ENCODE measurements at places on chromosomes 11 and 22.

- H3K4me1 ChIP-seq: no peaks in the 10 kb centered on the region
- H3K27ac ChIP-seq: no peak overlapping the region
- H3K27me3 ChIP-seq: no peaks in the 10 kb centered on the region
- no peaks in the 10 kb centered on the region for H3K36me3 ChIP-seq
- no peak for DNase-seq
These were observed 5.6 kb downstream of the LUZP2 start for GRCh38 chr11:24502425-24502824.

DNA sequence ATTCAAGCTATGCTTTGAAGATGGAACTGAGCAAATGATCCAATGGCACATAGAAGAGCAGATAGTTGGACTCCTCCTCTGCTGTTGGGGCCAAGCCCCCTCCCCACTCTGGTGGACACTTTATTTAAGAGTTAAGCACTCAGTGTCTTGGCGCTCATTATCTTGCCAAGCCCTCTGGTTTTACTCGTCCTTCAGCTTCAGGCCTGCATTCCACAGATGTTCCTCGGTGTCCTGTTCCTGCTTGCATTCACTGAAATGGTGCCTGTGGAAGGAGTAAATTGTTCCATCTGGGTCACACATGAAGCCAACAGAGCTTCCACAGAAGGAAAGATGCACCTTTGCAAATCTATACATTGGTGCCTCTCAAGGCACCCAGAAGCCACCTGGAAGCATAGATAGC lies 26.1 kb downstream of the MAML2 start:
- H3K4me3 ChIP-seq: no peak overlapping the region
- H3K36me3 ChIP-seq: no peaks in the 10 kb centered on the region
- no peaks in the 10 kb centered on the region for H3K27me3 ChIP-seq
- no peak for DNase-seq

DNA sequence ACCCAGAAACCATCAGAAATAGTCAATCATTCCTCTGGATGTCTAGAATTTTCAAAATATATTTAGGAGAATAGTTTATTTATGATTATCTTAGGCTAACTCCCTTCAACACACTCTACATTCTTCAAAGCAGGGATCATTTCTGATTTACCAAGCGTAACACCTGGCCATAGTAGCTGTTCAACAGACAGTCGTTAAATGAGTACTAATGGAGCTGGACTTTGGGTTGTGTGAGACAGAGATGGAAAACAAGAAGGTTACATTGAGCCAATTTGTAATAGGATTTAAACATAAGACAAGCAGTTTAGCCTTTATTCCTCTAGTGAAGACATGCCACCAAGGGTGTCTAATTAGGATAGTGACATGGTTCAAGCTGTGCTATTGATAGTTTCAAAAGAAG lies 129.2 kb upstream of the ANO3 start:
- H3K27me3 ChIP-seq: no peaks in the 10 kb centered on the region
- no peak overlapping the region for H3K27ac ChIP-seq
- no peak for DNase-seq
- H3K36me3 ChIP-seq: no peaks in the 10 kb centered on the region
- H3K4me3 ChIP-seq: no peak overlapping the region
- no peaks in the 10 kb centered on the region for H3K4me1 ChIP-seq

GRCh38 chr11:61752117-61752924 lies at the start of gene MYRF:
Gene MYRF (plus strand): TSS chr11:61752636. CDS start chr11:61752745, 109 bp downstream.
- peak; percentile 84 for DNase-seq
- H3K4me1 ChIP-seq: peaks cover 16% of the 10 kb centered on the region

DNA sequence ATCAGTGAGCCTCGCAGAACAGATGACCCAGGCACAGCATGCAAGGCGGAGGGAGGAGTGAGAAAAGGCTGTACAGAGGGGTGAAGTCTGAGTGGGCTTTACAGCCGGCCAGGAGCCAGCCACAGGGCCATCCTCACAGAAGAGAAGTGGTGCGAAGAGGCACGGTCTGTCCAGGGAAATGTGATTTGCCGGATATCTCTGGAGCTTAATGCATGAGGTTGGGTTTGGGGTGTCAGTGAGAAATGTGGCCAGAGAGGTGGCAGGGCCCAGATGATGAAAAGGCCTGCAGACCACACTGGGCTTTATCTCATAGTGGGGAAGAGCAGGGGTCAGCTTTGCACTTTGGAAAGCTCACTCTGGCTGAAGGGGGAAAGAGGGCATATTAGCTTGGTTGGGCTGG lies 255.2 kb downstream of the BUD13 start:
- no peak overlapping the region for H3K4me3 ChIP-seq
- H3K27ac ChIP-seq: no peak overlapping the region
- no peak for DNase-seq

DNA sequence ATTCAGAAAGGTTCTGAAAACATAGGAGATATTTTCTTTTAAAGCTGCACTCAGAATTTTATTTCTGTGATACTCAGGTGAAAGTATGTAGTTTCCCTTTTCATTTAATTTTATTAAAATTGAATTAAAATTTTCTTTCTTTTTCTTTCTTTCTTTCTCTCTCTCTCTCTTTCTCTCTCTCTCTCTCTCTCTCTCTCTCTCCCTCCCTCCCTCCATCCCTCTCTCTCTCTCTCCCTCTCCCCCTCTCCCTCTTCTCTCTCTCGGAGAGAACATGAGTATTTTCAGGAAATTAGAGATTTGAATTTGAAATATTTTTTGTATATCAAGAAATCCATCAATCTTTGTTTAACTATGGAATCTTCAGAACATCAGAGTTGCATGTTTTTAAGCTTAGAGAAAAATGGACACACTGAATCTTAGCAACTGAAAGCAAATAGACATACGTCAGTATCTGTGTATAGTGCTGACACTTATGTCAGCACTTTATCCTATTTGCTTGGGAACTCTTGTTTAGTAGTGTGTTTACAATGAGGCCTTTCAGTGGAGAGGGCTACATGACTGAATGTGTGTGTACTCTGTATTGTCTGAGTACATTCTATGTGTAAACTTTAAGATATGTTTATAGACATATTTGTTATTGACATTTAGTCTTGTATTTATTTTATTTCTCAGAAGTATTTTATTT lies 44.5 kb downstream of the PDE3B start:
- H3K27me3 ChIP-seq: no peaks in the 10 kb centered on the region
- no peaks in the 10 kb centered on the region for H3K4me1 ChIP-seq
- DNase-seq: no peak
- H3K4me3 ChIP-seq: no peak overlapping the region
- no peaks in the 10 kb centered on the region for H3K36me3 ChIP-seq

DNA sequence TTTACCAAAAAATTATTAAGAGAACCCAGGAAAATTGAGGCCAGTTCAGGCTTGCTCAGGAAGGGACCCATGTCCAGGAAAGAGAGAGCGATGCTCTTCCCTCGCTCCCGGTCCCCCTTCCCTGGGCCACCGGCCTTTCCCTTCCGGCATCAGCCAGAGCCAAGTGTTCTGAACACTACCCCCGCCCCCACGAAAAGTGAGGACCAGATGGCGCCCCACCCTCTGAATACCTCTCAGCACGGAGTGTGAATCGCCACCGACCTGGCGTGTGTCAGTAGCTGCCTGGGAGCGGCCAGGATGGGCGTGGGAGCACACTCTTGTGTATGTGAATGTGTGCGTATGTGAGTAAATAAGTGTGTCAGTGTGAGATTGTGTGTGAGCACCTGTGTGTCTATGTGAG lies 20.2 kb downstream of the RPS6KA4 start:
- H3K27me3 ChIP-seq: peaks cover 2% of the 10 kb centered on the region
- no peaks in the 10 kb centered on the region for H3K36me3 ChIP-seq
- no peak for DNase-seq
- H3K27ac ChIP-seq: no peak overlapping the region

DNA sequence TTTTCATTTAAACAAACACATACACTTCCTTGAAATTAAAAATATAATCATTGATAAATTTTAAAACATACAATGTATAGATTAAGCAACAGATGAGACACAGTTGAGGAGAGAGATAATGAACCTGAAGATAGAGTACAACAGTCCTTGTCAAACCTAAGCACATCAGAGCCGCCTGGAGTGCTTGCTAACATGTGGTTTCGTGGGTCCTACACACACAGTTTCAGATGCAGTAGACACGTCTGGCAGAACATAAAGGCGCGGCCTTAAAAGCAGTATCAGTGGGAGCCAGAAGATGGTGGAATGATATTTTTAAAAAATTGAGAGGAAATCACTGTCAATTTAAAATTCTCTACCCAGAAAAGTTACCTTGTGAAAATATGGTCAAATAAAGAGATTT lies 134.4 kb downstream of the MPPED1 start:
- no peaks in the 10 kb centered on the region for H3K4me1 ChIP-seq
- no peak for DNase-seq
- H3K36me3 ChIP-seq: no peaks in the 10 kb centered on the region

GRCh38 chr11:92873551-92873950 lies 95.9 kb upstream of the MTNR1B start:
- no peaks in the 10 kb centered on the region for H3K36me3 ChIP-seq
- H3K4me1 ChIP-seq: peaks cover 13% of the 10 kb centered on the region
- H3K27ac ChIP-seq: no peak overlapping the region

- no peak for DNase-seq
- H3K27ac ChIP-seq: no peak overlapping the region
- H3K4me1 ChIP-seq: peaks cover 9% of the 10 kb centered on the region
- H3K4me3 ChIP-seq: no peak overlapping the region
- no peaks in the 10 kb centered on the region for H3K36me3 ChIP-seq
These were observed 17.7 kb upstream of the TMEM123 start for GRCh38 chr11:102470251-102470650.

Data from endothelial cell (in vitro differentiated cells).